ENCODE measurements at places on chromosomes 12 and 14. TPM values are rescaled to one million over a fixed set of nuclear protein-coding genes. Genes with fewer than 3 reads are reported as not detected.

DNA sequence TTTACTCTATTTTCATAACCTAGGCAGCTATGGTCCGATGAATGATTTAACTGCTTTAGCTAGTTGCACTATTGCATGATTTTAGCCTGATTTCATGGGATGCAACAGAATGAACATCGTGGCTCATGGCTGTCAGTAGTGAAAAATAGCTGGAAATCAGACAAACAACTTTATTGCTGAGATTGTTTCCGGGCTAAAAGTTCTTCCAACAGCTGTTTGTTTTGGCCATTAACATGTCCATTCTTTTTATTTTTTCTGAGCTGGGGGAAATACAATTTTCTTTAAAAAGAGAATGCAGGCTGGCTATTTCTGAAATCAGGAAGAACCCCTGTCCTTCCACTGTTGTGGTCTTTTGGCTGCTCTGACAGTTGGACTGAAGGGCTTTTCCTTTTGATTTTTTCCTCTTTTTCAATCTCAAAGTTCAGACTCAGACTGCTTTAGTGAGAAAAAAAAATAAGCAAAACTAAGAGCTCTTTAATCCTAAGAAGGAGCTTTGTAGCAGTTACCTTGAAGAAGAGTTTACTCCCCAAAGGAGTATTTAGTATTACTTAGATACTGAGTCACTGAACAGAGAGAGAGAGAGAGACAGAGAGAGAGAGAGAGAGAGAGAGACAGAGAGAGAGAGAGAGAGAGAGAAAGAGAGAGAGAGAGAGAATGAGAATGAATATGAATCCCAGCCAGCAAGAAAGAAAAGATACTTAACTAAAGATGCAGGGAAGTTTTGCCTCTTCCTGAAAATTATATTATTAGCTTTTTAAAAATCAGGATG is at the start of gene NAV3:
Gene NAV3 (plus strand): TSS at position 312 of the 769 bp plus-strand sequence. CDS start 568 bp downstream, outside the sequence.
- no peaks in the 10 kb centered on the region for H3K27me3 ChIP-seq
- peak within 1 kb of the TSS; percentile 2 for H3K4me3 ChIP-seq
- H3K36me3 ChIP-seq, result no peaks in the 10 kb centered on the region
- DNase-seq, result no peak
- peaks cover 13% of the 10 kb centered on the region for H3K4me1 ChIP-seq
- no peak within 1 kb of the TSS for H3K27ac ChIP-seq

- no peak overlapping the region for H3K4me3 ChIP-seq
- H3K4me1 ChIP-seq, result no peaks in the 10 kb centered on the region
- no peak overlapping the region for H3K27ac ChIP-seq
- H3K36me3 ChIP-seq, result no peaks in the 10 kb centered on the region
These were observed 40.1 kb upstream of the WNK1 start for GRCh38 chr12:712172-712863.

- H3K4me1 ChIP-seq, result peaks cover 22% of the 10 kb centered on the region
- no peak overlapping the region for H3K27ac ChIP-seq
- no peaks in the 10 kb centered on the region for H3K27me3 ChIP-seq
- peaks cover 11% of the 10 kb centered on the region for H3K36me3 ChIP-seq
These were observed 1.4 kb downstream of the ACAD10 start for GRCh38 chr12:111687255-111687654.

GRCh38 chr14:60566101-60566500 is 57.2 kb downstream of the SIX6 start:
- H3K27ac ChIP-seq, result no peak overlapping the region
- H3K4me3 ChIP-seq, result no peak overlapping the region
- no peaks in the 10 kb centered on the region for H3K36me3 ChIP-seq
- H3K27me3 ChIP-seq, result no peaks in the 10 kb centered on the region

GRCh38 chr14:95979339-95980042 is 59.7 kb upstream of the C14orf132 start:
- H3K36me3 ChIP-seq, result no peaks in the 10 kb centered on the region
- no peaks in the 10 kb centered on the region for H3K27me3 ChIP-seq
- DNase-seq, result no peak
- H3K27ac ChIP-seq, result no peak overlapping the region
- H3K4me1 ChIP-seq, result no peaks in the 10 kb centered on the region

- peak overlapping the region; percentile 88 for H3K27ac ChIP-seq
- no peaks in the 10 kb centered on the region for H3K27me3 ChIP-seq
- peak overlapping the region; percentile 56 for H3K4me3 ChIP-seq
- H3K4me1 ChIP-seq, result peaks cover 87% of the 10 kb centered on the region
- DNase-seq, result peak; percentile 87
- no peaks in the 10 kb centered on the region for H3K36me3 ChIP-seq
These were observed 935 bp upstream of the CRIP1 start for GRCh38 chr14:105485739-105486162.

DNA sequence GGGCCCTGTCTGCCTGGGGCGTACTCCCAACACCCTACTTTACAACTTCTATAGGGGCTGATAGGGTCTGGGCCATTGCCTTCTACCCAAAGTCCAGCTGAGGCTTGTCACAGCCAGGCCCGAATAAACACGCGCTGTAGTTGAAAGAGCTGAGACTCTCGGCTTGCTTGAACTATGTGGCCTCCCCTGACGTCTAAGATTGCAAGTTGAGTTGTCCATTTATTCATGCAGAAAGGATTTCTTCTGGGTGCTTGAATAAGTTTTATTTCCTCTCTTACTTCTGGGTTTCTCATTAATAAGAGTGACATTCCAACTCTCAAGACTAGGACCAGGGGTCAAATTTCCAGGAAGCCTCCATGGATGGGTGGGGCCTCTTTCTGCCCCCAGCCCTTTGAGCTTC is 74.4 kb upstream of the VRK1 start:
- H3K36me3 ChIP-seq, result no peaks in the 10 kb centered on the region
- no peak for DNase-seq
- no peak overlapping the region for H3K4me3 ChIP-seq
- no peaks in the 10 kb centered on the region for H3K4me1 ChIP-seq
- no peak overlapping the region for H3K27ac ChIP-seq

GRCh38 chr12:103848917-103849491 is 8.0 kb upstream of the NT5DC3 start:
- no peak for DNase-seq
- no peaks in the 10 kb centered on the region for H3K27me3 ChIP-seq
- no peak overlapping the region for H3K4me3 ChIP-seq

Gene PRICKLE1
- 7.5 TPM for total RNA-seq

DNA sequence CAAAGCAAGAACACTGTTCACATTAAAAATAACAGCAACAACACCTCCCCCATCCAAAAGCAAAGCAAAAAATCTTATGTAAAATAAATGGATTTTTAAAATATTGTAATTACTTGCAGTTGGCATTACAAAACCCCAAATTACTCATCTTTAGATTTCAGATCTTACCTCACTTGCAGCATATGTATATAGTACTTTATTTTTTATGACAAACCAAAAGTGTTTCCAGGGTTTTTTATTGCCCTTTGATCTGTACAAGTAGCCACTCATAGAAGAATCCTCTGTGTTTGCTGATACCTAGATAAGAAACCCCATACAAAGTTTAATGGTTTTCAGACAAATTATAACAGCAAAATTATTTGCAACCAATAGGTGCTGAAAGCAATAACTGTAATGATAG is 12.2 kb upstream of the NR2C1 start:
- no peak for DNase-seq
- no peaks in the 10 kb centered on the region for H3K4me1 ChIP-seq
- no peak overlapping the region for H3K27ac ChIP-seq
- no peaks in the 10 kb centered on the region for H3K36me3 ChIP-seq
- H3K4me3 ChIP-seq, result no peak overlapping the region

Gene TMEM63C
- not detected for total RNA-seq

DNA sequence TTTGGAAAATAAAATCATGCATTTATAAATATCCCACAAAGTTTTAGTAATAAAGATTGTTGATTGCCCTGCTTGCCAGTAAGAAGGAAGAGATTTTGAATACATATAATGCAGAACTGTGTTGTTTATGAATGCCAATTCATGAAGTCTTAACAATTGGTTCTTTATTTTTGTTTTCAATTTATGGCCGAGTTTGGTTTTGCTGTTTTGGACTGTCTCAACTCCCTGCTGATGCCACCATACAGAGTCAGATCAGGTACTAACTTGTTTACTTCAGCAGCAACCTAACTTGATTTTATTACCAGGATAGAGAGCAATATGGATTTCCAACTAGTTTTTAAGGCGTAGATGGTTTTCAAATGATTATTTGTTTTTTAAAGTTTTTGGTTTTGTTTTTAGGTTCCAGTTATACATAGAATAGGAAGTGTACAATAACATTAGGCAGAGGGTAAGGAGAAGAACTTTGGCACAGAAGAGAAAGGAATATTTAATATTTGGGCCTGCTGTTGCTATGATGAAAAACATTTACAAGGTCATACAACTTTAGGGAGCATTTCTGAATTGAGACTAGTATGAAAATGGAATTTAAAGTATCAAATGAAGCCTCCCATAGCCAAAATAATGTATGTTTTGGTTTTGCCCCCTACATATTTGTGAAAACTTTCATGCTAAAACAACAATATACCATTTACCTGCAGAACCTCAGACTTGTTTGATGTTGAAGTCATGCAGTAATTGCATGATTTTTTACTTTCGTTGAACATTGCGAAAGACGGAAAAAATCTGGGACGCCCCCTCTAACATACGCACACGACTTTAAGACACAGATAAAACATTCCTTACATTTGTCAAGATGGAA is 904 bp upstream of the FAM177A1 start:
- DNase-seq, result no peak
- H3K27ac ChIP-seq, result peak overlapping the region; percentile 98
- no peaks in the 10 kb centered on the region for H3K36me3 ChIP-seq
- no peaks in the 10 kb centered on the region for H3K27me3 ChIP-seq

GRCh38 chr12:96980991-96981414 is 73.9 kb downstream of the NEDD1 start:
- no peak overlapping the region for H3K27ac ChIP-seq
- no peaks in the 10 kb centered on the region for H3K27me3 ChIP-seq
- H3K36me3 ChIP-seq, result no peaks in the 10 kb centered on the region
- H3K4me1 ChIP-seq, result peaks cover 9% of the 10 kb centered on the region

Gene FAM90A1
- not detected for total RNA-seq

- H3K4me3 ChIP-seq, result no peak overlapping the region
- H3K4me1 ChIP-seq, result no peaks in the 10 kb centered on the region
- peaks cover 18% of the 10 kb centered on the region for H3K36me3 ChIP-seq
- no peaks in the 10 kb centered on the region for H3K27me3 ChIP-seq
These were observed 63.9 kb downstream of the ANO2 start for GRCh38 chr12:5881101-5881606.

Measured in upper lobe of left lung (tissue), 6 donors.